Right atrium auricular region (tissue), 2 donors: ENCODE measurements at places on chromosomes 5 and 9. TPM values are rescaled to one million over a fixed set of nuclear protein-coding genes. Genes with fewer than 3 reads are reported as not detected.

BARX1 gene
- not detected for total RNA-seq

IL31RA gene
- total RNA-seq = 0.16 TPM

PCDHGA2 gene
- 7.7 TPM for total RNA-seq

UBE2QL1 gene
- total RNA-seq = 9.1 TPM

TAF1L gene
- not detected for total RNA-seq

SLU7 gene
- total RNA-seq = 55.2 TPM

PCDHGB7 gene
- total RNA-seq = 10.5 TPM

SPINK13 gene
- not detected for total RNA-seq

KYAT1 gene
- 15.1 TPM for total RNA-seq

AHRR gene
- total RNA-seq = 0.12 TPM

PLAC8L1 gene
- total RNA-seq = not detected

TMOD1 gene
- total RNA-seq = 122 TPM

SIMC1 gene
- 9.1 TPM for total RNA-seq

DNAI1 gene
- not detected for total RNA-seq

CDKN2B gene
- 3.9 TPM for total RNA-seq

HRCT1 gene
- total RNA-seq = 4.9 TPM

PCDHA12 gene
- 0.67 TPM for total RNA-seq

BARHL1 gene
- not detected for total RNA-seq

SYK gene
- total RNA-seq = 6.3 TPM

FBXO4 gene
- 5.4 TPM for total RNA-seq

RNF14 gene
- total RNA-seq = 74.6 TPM

MZB1 gene
- total RNA-seq = 0.70 TPM

ECM2 gene
- total RNA-seq = 18.5 TPM

TSSK1B gene
- total RNA-seq = not detected

OR1Q1 gene
- total RNA-seq = not detected

MARCHF11 gene
- 0.33 TPM for total RNA-seq

PCDHA7 gene
- not detected for total RNA-seq

PRDM9 gene
- total RNA-seq = not detected

IARS1 gene
- 40.1 TPM for total RNA-seq

CTXN3 gene
- total RNA-seq = not detected

PCDHB8 gene
- total RNA-seq = 1.7 TPM
